ENCODE measurements at places on chromosomes 7 and 10.

DNA sequence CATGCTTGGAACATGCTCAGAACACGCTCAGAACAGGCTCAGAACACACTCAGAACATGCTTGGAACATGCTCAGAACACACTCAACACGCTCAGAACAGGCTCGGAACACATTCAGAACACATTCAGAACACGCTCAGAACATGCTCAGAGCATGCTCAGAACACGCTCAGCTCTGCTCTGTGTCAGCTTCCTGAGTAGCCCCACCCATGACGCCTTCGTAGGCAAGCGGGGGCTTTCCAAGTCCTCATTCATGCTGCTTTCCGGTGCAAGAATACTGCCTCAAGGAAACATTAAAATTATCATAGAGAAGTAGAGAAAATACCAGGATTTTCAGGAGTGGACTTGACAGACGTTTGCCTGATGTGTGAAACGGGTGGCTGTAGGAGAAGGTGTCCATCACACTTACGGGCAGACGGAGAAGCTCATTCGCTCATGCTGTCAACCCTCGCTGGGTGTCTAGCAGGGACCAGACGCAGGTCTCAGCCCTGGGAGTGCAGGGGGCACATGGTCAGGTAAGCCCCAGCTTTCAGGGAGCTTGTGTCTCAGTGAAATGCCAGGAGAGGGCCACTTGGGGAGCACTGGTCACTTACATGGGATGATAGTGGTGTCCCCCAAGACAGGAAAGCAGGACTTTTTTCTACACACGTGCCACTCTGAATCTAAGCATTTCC is 24.7 kb downstream of the EN2 start:
- DNase-seq = no peak

DNA sequence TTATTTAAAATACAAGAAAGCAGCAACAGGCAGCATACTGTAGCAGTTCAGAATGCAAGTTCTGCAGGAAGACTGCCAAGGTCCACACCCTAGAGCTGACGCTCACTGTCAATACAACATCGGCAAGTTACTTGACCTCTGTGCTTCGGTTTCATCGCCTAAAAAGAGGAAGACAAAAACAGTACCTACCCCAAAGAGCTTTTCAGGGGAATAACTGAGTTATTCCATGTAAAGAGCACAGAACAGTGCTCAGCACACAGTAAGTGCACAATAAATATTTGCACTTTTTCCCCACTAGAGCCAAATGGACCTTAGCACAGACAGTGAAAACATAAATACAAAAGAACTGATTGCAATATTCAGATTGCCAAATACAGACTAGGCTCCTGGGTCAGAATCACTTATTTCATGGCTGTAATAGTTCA is 88.6 kb downstream of the USP6NL start:
- DNase-seq = no peak

GRCh38 chr10:21699575-21699974 is 165.5 kb downstream of the MLLT10 start:
- no peak for DNase-seq

- DNase-seq = no peak
Measured at GRCh38 chr10:37240223-37240622, 114.8 kb downstream of the ANKRD30A start.

GRCh38 chr10:119421891-119422681 is 120.4 kb downstream of the RGS10 start:
- DNase-seq = no peak

DNA sequence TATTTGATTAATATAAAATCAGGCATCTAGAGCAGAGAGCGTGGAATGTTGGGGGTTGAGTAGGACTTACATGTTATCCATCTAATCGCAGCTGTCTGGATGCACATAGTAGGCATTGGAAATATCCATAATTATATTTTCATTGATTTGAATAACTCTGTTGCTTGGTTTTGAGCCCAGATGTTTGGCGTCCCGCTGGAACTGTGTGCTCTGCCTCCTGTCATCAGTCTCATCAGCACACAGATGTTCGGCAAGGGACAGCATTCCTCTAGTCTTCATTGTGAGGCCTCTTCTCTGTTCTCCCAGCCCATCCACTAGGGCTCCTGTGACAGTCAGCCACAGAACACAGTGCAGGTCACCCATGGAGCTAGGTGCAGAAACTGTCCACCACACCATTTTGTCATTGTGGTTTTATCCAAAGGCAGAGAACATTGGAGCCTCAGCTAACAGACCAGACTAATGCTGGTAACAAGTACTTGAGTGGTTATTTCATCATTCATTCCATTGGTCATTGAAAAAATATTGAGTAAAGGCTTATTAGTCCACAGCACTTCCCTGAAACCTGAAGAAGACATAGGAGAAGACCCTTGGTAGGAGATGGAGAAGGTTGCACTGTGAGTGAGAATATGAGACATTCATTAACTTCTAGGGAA is 927.4 kb downstream of the LRMDA start:
- no peak for DNase-seq

GRCh38 chr7:6406121-6406520 is 41.6 kb downstream of the DAGLB start:
- DNase-seq = no peak

DNA sequence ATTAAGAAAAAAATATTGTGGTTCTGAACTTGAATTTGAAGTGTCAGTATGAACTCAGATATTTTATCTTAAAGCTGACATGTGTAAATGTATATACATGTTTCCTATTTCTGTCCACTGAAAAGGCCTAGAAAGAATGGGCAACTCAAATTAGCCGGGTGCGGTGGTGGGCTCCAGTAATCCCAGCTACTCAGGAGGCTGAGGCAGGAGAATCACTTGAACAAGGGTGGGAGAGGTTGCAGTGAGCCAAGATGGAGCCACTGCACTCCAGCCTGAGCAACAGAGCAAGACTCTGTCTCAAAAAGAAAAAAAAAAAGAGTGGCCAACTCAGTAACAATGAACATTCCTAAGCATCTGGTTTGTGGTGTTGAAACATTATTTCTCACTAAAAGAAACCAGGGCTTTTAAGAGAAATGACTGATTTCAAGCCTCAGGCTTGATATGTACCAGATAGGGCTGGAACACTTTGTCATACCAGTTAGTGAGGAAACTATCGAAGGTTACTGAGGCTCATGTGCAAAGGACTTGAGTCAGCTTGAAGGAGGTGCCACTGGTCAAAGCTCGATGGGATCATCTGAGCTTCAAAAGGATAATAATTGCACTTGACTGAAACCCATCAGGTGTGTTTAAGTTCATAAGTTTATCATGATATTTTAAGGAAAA is 40.5 kb downstream of the AOAH start:
- no peak for DNase-seq

- peak; percentile 89 for DNase-seq
Measured at GRCh38 chr10:76547352-76547972, 1090.1 kb downstream of the KCNMA1 start.

- no peak for DNase-seq
Measured at GRCh38 chr7:75711076-75711475, 27.7 kb downstream of the HIP1 start.

- no peak for DNase-seq
Measured at GRCh38 chr10:87552248-87552929, 47.7 kb downstream of the MINPP1 start.

GRCh38 chr10:71635867-71636266 is 83.7 kb downstream of the C10orf105 start:
- DNase-seq = no peak

GRCh38 chr10:100371482-100372027 is 24.5 kb downstream of the SCD start:
- no peak for DNase-seq

DNA sequence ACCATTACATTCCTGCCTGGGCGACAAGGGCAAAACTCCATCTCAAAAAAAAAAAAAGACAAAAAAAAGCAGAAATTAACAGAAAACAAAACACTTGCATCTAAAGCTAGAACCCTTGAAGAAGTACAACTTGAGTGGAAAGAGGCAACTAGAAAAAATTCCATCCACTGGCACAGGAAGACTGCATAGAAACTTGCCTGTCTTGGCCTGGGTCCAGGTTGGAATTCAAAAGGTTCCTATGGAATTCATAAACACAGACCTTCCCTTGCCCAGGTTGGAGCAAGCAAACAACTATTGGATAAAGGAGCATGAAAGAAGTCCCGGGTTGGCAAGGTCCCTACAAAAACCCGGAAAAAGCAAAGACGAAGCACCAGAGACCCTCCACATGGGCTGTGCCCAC is 69.8 kb downstream of the CCDC71L start:
- no peak for DNase-seq

GRCh38 chr10:22503315-22504088 is 158.2 kb downstream of the SPAG6 start:
- no peak for DNase-seq

- DNase-seq = no peak
Measured at GRCh38 chr10:78672918-78673317, 395.8 kb upstream of the ZMIZ1 start.

- DNase-seq = no peak
Measured at GRCh38 chr10:98408799-98409198, 6.2 kb downstream of the PYROXD2 start.

DNA sequence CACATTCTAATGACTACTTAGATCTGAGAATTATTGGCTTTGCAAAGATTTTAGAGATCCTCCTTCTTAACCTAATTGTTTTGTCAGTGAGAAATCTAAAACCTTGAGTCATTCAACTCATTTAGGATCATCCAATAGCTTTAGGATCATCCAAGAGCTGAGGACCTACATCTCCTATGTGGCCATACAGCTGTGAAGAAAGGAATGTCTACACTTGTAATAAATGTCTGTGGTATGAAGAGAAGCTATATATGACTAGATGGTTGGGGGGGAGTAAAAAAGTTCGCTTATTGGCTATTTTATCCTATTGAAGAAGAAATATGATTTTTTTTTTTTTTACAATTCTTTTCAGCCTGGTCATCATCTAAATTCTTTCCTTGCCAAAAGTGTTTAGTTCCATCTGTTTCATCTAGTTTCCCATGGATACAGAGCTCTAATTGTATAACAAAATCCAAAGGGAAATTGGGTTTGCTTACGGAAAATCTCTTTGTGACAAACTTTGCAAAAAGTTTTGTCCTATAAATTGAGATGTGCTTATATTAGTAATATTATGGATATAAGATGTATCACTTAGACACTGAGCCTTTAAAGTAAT is 196.7 kb downstream of the PRKG1 start:
- DNase-seq = no peak

GRCh38 chr10:104925232-104925851 is 284.3 kb downstream of the SORCS3 start:
- DNase-seq = no peak

GRCh38 chr7:29926741-29927140 is 62.9 kb downstream of the SCRN1 start:
- no peak for DNase-seq

GRCh38 chr10:86753051-86753450 is 3.4 kb upstream of the BMPR1A start:
- no peak for DNase-seq

DNA sequence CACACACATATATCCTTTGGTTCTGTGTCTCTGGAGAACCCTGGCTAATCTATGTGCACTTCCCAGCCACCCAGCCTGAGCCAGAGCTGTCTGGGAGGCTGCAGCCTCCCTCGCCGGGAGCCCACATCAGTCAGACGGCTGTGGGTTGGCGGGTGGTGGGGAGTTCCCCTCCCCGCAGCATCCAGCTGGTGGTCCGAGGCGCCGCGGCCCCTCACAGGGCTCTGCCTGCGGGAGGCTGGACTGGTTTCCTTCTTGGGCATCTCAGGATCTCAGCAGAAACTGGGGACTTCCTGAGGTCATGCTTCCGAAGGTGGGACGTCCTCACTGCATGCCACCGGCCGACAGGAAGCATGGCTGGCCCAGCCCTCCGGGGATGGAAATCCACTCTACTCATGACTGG is 22.0 kb upstream of the PSMG3 start:
- no peak for DNase-seq

GRCh38 chr7:5690931-5691473 is 90.5 kb downstream of the RNF216 start:
- peak; percentile 55 for DNase-seq

DNA sequence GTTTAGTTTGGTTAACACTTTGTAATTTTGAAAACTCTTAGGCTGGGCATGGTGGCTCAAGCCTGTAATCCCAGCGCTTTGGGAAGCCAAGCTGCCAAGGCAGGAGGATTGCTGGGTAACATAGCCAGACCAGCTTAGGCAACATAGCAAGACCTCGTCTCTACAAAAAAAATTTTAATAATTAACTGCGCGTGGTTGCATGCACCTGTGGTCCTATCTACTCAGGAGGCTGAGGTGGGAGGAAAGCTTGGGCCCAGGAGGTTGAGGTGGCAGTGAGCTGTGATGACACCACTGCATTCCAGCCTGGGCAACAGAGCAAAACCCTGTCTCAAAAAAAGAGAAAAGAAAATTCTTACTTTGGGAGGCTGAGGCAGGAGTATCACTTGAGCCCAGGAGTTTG is 18.2 kb downstream of the MYOZ1 start:
- no peak for DNase-seq

DNA sequence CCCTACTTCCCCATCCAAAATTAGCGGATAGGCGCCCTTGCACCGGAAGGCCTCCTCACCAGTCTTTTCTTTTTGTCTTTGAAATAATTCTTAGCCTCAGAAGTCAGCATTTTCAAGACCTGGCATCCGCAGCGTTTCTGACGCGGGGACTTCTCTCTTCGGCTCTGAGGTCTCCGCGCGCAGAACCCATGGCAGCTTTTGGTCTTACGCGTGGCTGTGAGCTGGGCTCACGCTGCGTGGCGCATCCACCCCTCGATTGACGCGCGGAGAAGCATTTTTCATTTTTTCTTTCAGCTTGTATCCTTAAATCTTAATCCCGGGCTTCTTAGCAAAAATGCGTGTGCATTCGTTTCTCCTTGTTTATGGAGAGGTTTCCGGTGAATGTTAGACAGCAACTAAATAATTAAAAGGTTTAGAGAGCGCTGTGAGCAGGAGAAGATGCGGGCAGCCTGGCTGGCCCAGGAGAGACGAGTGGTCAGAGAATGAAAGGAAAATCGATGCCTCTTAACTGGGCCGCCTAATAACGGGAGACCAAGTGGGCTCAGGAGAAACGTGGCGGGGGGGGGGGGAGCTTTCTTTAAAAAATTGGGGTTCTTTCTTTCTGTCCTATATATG is 2.0 kb upstream of the GATA3 start:
- DNase-seq = no peak

DNA sequence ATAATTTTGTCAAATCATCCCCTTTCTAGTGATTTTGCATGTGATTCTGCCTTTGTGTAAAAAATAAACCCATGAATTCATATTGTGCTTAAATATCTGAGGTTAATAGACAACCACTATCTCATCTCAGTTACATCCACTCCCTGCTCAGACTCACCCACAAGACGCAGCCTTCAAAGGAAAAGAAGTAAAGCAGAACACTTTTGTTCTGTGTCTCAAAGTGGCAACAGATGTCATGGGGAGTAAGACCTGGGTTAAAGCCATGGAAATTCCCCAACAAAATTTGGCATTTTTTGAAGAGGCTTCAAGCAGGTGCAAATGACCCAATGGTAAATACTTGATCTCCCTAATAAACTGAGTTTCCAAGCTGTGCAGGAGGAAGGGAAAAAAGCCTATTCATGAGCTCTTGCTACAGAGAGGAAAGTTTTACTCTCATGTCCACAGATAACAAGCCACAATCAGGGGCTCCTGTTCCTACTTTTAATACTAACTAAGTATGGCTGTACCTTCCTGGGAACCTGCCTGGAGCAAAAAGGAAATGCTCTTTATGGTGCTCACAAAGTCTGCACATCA is 4.7 kb downstream of the CYP3A7 start:
- no peak for DNase-seq

All from heart right ventricle (tissue), 16 donors.